ENCODE measurements at places on chromosomes 13 and 19.
A peak's percentile ranks its signal among the peaks of the same experiment; 100 is the strongest.

DNA sequence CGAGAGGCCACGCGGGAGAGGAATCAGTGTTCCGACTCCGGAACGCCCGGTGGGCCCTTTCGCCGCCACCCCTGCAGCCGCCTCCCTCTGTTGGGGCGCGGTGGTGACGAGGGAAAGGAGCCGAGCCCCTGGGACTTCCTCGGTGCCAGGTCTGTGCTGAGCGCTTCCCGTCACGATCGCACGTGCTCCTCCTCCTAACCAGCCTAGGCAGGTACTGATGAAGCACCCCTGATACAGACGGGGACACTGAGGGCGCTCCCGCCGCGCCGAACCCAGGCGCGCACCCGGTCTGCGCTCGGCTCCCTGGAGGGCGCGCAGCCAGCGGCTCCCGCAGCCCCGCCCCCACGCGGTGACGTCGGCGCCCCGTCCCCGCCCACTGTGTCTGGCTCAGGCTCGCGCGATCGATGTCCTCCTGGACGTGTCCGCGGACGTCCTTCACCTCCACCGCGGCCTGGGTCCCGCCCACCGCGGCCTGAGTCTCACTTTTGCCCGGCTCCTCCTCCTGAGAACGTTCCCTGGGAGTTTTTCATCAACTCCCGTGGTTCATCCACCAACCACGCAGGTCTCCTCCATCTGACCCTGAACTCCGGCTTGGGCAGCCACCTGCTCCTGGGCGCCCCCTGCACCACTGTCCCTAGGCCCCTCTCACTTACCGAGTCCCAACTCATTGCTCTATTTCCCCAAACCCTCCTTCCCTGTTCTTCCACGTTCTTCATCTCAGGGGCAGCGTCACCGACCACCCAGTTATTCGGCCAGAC lies 2.6 kb upstream of the KLK15 start:
- no peak for DNase-seq

DNA sequence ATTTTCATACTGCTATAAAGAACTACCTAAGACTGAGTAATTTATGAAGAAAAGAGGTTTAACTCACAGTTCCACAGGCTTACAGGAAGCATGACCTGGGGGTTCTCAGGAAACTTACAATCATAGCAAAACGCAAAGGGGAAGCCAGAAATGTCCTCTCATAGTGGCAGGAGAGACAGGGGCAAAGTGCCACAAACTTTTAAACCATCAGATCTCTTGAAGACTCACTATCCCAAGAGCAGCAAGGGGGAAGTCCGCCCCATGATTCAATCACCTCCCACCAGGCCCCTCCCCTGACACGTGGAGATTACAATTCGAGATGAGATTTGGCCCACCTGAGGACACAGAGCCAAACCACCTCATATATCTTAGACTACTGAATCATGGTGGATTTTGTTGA lies 198.7 kb downstream of the KCTD12 start:
- no peak for DNase-seq

DNA sequence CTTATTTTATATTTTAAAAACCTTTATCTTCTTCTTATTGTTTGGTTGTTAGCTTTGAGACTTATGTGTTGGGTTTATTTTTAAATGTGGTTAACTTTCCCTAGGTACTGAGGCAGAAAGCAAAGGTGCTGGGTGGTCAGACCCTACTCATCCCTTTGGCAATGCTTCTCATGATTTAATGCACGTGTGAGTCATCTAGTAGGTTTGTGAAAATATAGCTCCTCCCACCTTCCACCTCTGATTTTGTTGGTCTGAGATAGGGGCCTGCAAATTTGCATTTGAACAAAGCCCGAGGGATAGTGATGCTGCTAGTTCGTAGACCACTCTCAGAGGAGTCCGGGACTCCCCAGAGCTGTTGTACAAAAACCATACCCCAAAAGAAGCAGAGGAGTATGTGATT lies 771.3 kb upstream of the ARGLU1 start:
- no peak for DNase-seq

- no peak for DNase-seq
Measured at GRCh38 chr19:4933528-4933927, 24.2 kb downstream of the UHRF1 start.

DNA sequence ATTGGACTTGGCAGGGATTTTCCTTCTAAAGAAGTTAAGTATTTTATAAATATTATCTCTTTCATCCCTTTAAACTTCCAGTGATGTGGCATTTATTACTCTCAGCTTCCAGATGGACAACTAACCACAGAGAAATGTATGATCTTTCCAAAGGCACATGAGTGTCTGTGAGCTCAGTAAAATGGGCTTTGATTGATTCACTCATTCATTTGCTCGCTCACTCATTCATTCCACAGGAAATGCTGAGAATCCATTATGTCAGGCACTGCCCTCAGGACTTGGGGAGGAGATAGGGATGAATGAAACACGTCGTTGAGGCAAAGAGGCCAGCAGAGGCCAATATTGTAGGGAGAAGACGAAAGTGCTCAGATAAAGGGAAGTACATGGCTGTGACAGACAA lies 359.3 kb downstream of the EFNB2 start:
- DNase-seq, result no peak

GRCh38 chr13:110426735-110427134 lies 119.7 kb downstream of the COL4A2 start:
- no peak for DNase-seq

DNA sequence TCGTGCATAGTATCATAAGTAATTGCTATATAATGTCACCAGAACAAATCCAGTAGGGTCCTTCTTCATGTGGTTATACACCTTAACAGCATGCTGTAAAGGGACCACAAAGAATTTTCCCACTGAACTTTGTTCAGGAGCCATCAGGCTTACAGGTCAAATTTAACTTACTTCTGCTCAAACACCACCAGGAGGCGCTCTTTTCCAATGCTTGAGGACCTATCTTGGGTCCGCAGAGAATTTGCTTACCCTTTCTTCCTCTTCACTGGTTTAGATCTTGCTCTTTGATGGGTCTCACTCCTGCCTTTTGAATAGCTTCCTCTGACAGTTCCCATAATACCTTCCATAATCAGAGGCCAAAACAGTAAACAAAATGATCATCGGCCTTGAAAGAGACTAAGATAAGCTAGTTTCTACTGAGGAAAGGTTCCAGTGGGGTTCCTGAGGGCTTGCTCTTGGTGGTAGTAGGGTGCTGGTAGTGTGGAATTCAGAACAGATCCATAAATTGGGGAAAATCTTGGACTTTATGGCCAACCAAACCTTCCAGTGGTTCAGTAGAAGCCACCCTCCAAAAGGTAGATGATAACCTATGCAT lies 37.4 kb downstream of the SCGB2B2 start:
- DNase-seq, result peak; percentile 53

- DNase-seq, result no peak
Measured at GRCh38 chr19:48355365-48355954, 8.3 kb downstream of the TMEM143 start.

- no peak for DNase-seq
Measured at GRCh38 chr19:15758379-15758778, 20.6 kb downstream of the OR10H3 start.

DNA sequence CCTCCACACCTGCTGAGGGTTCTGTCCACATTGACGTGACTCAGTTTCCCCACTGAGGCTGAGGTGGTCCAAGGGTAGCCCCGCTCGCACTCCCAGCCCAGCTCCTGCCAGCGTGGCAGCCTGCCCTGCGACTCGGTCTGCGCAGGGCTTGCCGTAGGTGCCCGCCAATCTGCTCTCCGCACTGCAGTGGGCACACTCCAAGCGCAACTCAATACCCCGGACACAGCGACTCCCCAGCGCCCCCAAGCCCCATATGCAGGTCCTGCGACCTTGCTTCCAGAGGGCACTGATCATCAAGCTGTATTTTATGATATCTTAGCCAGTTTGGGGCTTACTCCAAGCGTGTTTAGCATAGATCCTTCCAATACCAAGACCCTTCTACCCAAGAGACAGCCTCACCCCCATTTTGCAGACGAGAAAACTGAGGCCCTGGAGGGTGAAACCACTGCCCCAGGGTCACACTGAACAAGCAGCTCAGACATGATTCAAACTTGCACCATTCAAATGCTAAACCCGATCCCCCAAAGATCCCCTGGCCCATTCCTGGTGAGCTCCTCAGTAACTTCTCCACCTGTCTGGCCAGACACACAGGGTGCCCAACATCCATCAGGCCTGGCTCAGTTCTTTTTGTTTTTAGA lies 13.5 kb downstream of the PTPRS start:
- no peak for DNase-seq

DNA sequence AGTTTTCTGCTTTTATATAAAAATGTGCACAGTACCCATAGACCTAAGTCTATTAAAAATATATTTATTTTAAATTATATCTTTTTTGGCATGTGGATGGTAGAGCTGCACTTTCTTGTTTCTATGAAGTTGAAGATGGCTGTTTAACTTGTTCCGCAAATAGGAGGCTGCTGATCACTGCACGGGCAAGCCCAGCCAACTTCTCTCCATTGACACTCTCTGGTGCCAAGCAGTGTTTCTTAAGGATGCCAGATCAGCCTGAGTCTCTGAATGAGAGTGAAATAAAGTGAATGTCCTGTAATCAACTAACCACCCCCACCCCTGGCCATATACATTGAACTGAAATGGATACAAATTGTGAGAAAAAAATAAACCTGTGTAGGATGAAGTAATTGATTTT lies 202.9 kb upstream of the KLHL1 start:
- DNase-seq, result no peak

DNA sequence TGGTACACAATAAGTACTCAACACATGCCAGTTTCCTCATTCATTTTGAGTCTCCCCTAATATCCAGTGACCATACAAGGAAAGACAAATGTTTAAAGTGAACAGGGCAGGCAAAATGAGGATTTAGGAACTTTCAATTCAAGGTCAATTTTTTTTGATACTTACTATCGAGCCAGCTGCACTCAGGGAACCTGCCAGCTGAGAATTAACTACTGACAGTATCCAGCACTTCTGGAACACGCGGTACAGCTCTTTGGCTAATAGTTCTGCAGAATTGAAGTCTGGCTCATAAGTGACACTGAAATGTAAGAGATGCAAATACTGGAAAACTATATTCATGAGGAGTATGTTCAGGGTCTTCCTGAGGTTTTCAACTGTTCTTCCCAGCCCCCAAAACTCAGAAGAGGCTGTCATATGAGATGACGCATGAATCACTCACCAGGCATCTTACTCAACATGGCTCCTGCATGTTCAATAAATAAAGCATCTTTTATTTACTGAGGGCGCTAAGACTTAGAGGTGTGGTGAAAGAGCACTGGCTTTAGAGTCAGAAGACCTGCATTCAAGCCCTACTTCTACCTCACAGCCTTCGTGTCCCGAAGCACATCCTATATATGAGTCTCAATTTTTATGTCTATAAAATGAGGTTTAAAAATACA lies 25.6 kb downstream of the RUBCNL start:
- no peak for DNase-seq

DNA sequence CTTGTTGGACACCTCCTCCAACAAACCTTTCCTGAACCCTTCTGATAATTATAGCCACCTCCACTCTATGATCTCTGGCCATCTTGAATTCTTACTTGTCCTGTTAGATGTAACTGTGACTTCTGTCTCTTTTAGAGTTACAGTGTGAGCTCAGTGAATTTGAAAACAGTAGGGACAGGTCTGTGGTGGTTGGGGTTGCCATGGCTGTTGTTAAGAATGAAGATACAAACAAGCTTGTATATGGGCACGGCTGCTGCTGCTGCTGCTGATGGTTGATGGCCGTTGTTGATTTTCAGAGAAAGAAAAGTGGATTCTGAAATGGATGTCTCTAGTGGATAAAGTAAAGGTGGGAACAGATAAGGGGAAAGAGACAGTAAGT lies 101.5 kb downstream of the STARD13 start:
- no peak for DNase-seq

GRCh38 chr19:44626048-44626624 lies 12.8 kb downstream of the IGSF23 start:
- no peak for DNase-seq

DNA sequence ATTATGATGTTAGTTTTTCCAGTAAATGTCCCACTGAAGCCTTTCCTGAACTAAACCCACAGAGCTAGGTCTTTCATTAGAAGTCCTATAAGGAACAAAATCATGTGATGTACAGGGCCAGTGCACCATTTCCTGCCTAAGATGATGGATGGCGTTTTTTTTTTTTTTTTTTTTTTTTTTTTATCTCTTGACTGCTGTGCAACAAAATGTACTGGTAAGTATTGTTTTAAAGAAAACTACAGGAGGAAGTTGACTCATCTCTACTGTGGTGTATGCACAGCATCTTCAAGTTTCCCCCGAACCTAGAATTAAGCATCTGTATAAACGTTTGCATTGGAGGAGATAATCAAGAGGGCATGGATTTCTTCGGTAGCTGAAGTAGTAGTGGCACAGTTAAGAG lies 197.5 kb downstream of the NBEA start:
- DNase-seq, result no peak

Data from NCI-H2107 (cell line).